Dorsolateral prefrontal cortex (tissue), 122 donors: ENCODE measurements at places on chromosomes 2 and 18.

DNA sequence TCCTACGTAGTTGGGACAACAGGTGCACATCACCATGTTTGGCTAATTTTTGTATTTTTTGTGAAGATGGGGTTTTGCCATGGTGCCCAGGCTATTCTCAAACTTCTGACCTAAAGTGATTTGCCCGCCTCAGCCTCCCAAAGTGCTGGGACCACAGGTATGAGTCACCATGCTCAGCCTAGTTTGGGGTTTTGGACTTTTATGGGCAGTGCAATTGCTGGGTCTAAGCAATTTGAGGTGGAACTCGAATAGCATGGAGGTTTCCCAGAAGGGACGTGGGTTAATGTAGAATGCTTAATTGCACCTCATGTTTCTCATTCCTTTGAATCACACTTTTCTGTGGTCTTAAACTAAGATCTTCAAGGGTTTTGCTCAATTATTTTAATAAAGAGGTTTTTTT, 102.3 kb upstream of the EPHA4 start:
- no peak for DNase-seq

DNA sequence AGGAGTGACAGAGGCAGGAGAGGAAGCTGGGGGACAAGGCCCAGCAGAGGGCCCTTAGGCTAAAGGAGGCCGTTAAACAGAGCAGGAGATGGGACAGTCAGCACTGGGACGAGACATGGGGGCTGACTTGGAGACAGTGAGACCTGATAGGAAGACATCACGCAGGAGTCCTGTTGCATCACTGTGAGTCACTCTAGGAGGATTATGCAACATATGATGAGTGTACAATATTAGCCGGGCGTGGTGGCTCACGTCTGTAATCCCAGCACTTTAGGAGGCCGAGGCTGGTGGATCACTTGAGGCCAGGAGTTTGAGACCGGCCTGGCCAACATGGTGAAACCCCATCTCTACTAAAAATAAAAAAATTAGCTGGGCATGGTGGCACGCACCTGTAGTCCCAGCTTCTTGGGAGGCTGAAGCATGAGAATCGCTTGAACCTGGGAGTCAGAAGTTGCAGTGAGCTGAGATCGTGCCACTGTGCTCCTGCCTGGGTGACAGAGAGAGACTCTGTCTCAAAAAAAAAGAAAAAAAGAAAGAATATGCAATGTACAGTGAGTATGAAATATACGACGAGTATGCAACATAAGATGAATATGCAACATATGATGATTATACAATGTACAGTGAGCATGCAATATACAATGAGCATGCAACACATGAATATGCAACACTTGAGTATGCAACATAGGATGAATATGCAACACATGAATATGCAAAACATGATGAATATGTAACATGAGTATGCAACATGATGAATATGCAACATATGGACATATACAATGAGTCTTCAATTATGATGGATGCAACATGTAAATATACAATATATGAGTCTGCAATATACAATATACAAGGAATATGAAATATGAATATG, 83.3 kb upstream of the ID2 start:
- no peak for DNase-seq

DNA sequence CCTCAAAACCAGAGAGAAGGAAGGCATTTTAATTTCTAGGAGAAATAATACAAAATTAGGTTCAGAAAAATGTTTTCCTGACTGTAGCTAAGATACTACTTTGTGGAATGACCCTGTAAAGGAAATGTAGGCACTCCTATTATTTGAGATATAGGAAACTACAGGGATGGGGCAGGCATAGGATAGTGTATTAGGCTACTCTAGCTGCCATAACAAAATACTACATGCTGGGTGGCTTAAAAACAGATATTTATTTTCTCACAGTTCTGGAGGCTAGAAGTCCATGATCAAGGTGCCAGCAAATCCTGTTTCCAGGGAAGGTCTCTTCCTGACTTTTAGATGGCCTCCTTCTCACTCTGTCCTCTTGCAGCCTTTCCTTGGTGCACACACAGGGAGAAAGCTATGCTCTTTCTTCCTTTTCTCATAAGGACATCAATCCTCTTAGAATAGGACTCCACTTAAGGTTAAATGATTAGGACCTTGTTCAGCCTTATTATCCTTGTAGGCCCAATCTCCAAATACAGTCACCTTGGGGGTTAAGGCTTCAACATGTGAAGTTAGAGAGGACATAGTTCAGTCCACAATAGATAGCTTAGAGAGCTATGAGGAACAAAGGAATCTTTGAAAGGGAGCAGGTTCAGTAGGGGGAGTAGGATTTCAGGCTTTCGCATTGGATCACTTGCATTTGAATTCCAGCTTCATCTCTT, 14.0 kb upstream of the CAVIN2 start:
- DNase-seq, result no peak

DNA sequence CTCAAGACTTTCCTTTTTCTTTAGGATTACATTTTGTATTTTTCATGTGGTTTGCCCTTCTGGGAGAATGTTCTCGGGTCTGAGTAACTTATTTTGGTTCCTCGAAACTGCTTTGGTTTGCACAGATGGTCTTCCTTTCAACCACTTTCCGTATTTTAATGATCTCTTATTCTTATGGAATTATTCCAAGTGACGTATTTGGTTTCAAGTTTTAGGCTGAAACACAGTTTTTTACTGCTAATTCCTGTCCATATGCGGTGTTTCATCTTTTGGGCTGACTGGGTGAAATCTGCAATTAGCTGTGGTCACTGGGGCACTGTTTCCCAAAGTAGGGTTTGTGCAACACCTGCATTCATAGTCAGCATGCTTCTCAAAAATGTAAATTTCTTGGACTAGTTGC, 122.7 kb downstream of the CAPN13 start:
- DNase-seq, result no peak

- peak; percentile 60 for DNase-seq
These were observed 1.1 kb upstream of the CXCR4 start for GRCh38 chr2:136118819-136119716.

- no peak for DNase-seq
These were observed 34.3 kb downstream of the TWIST2 start for GRCh38 chr2:238882082-238882755.

DNA sequence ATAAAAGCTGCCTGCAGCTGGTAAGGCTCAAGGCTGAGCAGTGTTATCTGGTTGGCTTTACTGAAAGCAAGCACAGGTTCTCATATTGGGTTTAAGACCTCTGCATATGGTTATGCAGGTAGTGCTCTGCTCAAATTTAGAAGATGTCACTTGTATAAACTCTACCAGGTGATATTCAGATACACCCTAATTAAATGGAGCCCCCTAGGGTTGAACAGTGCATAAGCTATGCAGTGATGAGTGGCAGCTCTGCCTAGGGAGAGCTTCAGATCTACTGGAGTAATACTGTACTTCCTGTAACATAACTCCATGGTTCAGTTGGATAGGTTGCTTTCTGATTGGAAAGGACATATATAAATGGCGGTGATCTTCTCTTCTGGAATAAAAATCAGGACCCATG, 222.7 kb downstream of the CYRIA start:
- DNase-seq, result no peak

DNA sequence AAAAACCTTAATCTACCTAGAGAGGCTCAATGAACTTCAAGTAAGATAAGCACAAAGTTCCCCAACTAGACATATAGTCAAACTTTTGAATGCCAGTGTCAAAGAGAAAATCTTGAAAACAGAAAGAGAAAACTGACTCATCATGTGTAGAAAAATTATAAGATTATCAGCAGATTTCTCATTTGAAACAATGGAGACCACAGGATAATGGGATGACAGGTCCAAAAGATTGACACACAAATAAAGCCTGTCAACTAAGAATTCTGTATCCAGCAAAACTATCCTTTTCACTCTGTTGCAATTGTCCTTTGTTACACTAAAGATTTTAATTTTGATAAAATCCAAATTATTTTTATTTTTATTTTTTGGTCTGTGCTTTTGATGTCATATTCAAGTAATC, 61.6 kb downstream of the COPS8 start:
- DNase-seq, result no peak

DNA sequence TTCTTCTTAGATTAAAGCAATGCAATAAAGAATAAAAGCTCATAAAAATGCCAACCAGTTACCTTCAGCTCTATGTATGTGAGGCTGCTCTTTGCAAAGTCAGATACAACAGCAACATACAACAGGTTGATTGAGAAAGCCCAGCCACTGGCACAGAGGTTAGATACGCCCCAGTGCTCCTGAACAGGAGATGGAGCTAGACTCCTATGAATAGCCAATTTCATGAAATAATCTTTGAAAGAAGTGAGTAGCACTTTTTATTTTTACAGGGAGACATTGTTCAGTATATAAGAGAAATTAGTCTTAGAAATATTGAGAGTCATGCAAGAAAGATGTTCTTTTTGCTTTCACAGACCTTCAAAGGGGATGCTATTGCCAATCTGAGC, 362.4 kb upstream of the MEX3C start:
- no peak for DNase-seq

DNA sequence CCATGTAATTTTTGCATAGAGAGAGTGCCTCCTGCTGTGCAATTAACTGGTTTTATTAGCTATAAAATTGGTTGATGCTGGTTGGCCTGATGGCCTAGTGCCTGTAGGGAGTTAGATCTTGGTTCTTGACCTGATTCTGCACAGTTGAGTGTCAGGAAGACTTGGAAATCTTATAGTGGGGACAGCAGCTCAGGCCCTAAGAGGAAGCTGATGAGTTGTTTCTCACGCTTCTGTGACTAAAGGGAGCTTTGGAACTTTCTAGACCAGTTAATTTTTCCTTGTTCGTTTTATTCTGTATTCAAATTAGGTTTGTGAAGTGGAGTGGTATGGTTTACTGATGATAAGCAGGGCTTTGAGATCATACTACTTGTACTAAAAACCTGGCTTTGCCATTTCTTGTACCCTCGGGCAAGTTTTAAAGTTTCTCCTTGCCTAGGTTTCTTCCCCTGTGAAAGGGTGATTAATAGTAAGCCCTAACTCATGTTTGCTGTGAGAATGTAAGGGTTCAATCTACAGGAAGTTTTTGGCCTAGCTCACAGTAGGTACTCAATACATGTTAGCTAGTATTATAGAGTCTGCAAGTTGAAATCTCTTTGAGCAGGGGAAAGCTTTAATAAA, 82.1 kb downstream of the MAP3K20 start:
- DNase-seq, result no peak

DNA sequence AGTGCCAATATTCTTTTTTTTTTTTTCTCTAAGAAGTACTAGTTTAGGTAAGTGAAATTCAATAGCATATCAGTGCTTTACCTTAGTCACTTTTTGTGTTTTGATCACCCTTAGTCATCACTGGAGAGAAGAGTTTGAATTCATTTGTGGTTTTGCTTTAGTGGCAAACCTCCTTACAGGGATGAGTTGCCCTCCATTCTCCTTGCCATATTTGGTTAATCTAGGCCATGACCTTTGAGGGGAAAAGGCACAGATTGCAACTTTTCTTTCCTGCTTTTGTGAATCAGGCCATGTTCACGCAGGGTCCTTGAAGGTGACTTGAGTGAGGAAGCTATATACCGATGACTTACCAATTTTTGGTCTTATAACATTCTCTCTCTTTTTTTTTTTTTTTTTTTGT, 34.4 kb downstream of the PLEKHA3 start:
- no peak for DNase-seq

DNA sequence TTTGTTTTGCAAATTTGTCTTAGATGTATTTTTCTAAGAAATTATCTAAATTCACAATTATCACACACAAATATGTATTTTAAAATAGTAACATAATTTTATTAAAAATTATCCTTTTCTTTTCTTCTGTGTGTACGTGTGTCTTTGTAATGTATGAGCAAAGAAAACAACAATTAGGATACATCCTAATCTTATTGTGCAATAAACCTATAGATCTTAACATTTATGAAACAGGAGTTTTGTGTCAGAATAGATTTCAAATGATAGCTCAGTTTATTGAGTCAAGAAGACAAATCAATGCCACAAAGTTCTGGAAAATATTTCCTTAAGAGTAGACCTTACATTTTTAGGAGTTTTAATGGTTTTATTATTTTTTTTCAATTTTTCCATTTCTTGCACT, 212.2 kb downstream of the KCNJ3 start:
- no peak for DNase-seq
